Daoy (cell line): ENCODE measurements at places on chromosomes 12 and 14.

DNA sequence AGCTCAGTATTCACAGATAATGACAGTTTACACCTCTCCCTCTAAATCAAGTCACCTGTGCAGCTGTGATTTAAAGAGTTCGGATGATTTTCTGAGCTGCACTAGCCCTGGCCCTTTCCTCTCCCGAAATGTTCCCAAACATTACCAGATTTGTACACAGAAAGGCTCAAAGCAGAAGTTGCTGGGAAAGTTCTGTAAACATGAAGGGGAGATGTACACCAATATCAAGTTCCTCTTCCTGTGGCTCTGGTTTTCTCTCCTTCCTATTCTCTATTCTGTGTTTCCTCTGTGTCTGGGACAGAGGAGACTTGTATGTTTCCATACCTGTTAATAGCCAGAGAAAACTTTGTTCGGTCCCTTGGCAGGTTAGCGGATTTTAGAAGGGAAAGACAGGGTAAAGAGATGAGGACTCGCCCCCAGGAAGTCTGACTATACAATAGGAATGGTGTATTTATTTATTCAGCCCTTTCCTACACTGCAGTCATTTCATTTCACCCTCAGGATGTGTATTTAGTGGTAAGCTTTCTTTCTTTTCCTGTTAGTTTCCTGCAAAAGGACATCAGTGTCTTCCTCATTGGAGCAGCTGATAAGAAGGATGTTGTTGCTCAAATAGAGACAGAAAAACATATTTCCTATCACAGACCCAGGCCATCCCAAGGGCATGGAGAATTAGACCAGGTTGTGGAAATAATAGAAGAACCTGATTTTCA is 7.6 kb upstream of the NUMB start:
- peak; percentile 40 for DNase-seq

GRCh38 chr12:70007687-70008086 is 182.7 kb downstream of the MYRFL start:
- no peak for DNase-seq

GRCh38 chr14:45201905-45202304 is 51.1 kb downstream of the MIS18BP1 start:
- no peak for DNase-seq

GRCh38 chr12:4044736-4045730 is 171.8 kb upstream of the PARP11 start:
- no peak for DNase-seq

DNA sequence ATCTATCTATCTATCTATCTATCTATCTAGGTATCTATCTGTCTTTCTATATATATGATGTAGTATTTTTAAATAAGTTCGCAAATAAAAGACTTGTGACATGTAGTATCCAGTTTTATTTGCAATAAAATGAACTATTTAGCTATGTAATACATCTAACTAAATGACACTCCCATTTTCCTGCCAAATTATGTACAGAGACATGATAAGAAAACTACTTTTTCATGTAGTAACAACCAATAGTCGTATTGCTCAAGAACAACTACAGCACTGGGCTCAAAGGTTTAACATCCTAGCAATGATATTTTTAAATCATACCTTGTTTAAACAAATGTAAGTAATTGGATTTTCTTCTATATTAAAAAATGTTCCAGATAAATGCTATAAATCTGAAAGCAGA is 55.5 kb upstream of the FLRT2 start:
- DNase-seq = no peak

GRCh38 chr14:61089126-61089750 is 108.2 kb downstream of the SLC38A6 start:
- DNase-seq = no peak

DNA sequence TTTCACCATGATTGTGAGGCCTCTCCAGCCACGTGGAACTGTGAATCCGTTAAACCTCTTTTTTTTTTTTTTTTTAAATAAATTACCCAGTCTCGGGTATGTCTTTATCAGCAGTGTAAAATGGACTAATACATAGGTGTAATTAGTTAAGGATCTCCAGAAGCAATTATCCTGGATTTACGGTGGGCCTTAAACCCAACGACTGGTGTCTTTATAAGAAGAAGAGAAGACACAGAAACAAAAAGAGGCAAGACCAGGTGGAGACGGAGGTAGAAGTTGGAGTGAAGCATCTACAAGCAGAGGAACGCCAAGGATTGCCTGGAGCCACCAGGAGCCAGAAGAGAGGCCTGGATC is 114.6 kb upstream of the MAP1LC3B2 start:
- DNase-seq = no peak

GRCh38 chr12:108854451-108855283 is 2.7 kb downstream of the SSH1 start:
- DNase-seq = peak; percentile 96

DNA sequence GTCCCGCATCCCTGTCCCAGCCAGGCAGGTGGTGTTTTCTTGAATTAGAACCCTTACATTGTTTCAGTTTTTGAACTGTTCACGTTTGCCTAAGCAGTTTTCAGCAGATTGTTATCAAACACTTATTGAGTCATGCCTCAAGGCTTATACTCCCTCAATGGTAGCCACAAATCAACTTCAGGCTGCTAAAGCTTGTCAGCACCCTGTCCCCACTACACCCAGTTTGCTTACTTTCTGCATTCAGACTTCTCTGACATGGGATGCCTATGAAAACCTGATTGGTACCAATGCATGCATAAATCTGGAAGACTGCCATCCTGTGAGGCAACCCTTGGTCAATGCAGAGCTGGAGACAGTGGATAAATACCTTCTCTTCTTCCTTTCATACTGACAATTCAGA is 225.4 kb downstream of the BTG1 start:
- peak; percentile 11 for DNase-seq

- no peak for DNase-seq
Observed at GRCh38 chr12:5901416-5901815, 43.6 kb downstream of the ANO2 start.
